ENCODE measurements at places on chromosomes 5 and 9.

DNA sequence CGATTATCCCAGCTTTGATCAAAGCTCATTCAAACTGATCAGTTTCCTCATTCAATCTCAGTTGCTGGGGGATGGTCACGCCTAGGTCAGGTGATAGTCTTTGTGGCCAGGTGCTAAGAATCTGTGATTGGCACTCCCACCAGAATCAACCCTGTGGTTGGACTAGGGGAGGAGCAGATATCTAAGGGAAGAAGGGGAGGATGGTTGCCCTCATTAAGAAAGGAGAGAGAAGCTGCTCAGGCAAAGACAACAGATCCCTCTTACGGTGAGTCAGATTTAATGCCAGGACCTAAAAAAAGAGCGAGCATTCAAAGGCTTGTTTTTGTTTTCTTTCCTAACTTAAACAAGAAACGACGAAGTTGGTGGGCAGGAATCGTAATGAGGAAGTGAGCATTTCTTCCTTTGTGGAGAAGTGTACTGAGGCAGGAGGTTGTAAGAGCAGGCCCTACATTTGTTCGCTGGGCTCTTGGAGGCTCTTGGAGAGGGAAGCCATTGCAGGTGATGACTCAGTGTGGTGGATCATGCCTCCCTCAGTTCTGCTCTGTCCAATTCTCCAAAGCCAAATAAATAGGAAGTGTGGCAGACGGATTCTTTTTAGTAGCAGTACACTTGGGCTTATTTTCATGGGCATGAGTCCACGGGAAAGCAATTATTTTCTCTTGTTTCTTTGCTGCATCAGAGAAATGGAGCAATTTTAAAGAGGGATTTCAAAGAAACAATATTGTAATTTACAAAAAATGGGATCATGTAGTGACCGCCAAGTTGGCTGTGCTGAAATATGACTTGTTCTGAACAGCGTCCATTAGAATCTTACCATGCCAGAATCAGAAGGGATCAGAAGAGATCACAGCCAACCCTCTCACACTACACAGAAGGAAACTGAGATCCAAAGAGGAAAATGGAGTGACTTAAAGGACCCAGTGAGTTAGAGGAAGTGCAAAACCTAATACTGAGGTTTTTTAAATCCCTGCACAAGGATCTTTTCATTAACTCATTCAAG lies 18.7 kb upstream of the TGFBR1 start:
- H3K27ac ChIP-seq = no peak overlapping the region
- H3K27me3 ChIP-seq = peaks cover 17% of the 10 kb centered on the region
- H3K4me3 ChIP-seq = no peak overlapping the region
- H3K4me1 ChIP-seq = no peaks in the 10 kb centered on the region
- no peak for DNase-seq
- no peaks in the 10 kb centered on the region for H3K36me3 ChIP-seq

- H3K4me3 ChIP-seq = no peak overlapping the region
- DNase-seq = no peak
- no peak overlapping the region for H3K27ac ChIP-seq
- peaks cover 13% of the 10 kb centered on the region for H3K27me3 ChIP-seq
- no peaks in the 10 kb centered on the region for H3K4me1 ChIP-seq
Observed at GRCh38 chr5:14656898-14657297, 7.6 kb upstream of the OTULIN start.

- peaks cover 2% of the 10 kb centered on the region for H3K4me1 ChIP-seq
- no peak overlapping the region for H3K4me3 ChIP-seq
- no peaks in the 10 kb centered on the region for H3K36me3 ChIP-seq
- DNase-seq = no peak
Observed at GRCh38 chr5:149117970-149118369, 23.3 kb upstream of the ABLIM3 start.

DNA sequence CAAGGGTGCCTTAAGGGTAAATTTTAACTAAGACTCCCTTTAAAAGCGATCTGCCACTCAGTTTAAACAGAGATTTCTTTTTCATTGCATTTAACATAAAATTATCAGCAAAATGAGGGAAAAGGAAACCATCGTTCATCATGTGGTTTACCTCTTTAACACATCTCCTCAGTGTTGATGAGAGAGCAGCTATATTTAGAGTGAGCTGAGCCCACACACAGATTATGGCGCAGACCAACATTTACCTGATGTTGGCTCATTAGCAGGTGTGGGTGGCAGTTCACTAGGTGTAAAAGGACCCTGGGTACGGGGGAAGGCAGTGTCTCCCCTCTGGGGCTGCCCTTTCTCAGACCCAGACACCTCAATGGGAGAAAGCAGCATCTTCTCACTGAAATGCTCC lies 149.8 kb downstream of the ENTREP1 start:
- peaks cover 20% of the 10 kb centered on the region for H3K4me1 ChIP-seq
- no peak overlapping the region for H3K27ac ChIP-seq
- H3K4me3 ChIP-seq = no peak overlapping the region
- no peak for DNase-seq
